ENCODE measurements at places on chromosomes 1 and 21. TPM values are rescaled to one million over a fixed set of nuclear protein-coding genes. Genes with fewer than 3 reads are reported as not detected.
A peak's percentile ranks its signal among the peaks of the same experiment; 100 is the strongest.

NBPF4 gene
- not detected for total RNA-seq

PADI2 gene
- total RNA-seq: 14.2 TPM

DNA sequence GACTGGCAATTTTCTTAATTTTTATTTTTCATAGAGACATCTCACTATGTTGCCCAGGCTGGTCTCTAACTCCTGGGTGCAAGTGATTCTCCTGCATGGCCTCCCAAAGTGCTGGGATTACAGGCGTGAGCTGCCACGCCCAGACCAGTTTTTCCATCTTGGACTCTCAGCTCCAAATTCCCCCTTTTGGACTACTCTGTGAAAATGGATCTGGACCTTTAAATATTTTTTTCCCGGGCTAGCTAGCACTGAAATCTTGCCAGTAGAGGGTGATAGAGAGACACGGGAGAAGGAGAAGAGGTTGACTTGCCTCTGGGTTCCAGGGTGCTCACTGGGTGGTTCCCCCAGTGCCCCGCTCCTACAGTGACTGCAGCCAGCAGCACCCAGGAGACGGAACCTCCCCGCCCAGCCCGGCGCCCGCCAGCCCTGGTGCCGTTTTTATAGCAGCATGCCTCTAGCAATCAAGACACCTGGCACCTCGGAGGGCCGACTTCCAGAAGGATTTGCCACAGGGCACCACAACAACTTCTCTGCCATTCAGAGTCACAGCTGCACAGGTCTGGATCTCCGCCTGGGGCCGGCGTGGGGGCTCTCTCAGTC, 34.7 kb upstream of the SCCPDH start:
- DNase-seq: peak; percentile 71

GRCh38 chr21:45864436-45864835, 117.1 kb upstream of the COL6A1 start:
- DNase-seq: no peak

GRCh38 chr1:8407652-8408051, 89.7 kb downstream of the SLC45A1 start:
- no peak for DNase-seq

DNA sequence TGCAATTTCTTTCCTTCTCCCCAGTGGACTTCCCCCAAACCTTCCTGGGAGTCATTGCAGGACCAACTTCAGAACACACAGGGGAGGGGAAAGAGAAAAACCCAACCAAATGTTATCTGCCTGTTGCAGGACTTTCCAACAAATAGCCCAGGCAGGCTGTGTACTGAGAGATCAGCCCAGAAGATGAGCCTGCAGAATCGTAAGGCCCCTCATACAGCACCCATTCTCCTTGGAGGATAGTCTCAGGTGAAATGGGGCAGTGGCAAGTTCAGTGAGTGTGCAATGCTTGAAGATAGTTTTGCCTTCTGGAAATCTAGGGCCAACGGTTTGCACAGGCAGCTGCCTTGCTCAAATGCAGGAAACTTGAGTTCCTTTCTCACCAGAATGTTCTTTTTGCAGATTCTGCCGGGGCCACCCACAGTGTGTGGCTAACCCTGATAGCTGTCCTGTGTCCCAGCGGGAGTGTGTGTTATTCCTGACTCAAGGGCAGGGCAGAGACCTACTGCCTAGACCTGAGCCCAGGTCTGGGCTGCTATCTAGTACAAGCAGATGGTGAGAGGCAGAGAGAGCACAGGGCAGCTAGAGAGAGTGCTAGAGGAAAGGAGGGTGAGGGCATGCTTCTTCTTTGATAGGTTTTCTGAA, 48.8 kb downstream of the GADD45A start:
- DNase-seq: no peak

DNA sequence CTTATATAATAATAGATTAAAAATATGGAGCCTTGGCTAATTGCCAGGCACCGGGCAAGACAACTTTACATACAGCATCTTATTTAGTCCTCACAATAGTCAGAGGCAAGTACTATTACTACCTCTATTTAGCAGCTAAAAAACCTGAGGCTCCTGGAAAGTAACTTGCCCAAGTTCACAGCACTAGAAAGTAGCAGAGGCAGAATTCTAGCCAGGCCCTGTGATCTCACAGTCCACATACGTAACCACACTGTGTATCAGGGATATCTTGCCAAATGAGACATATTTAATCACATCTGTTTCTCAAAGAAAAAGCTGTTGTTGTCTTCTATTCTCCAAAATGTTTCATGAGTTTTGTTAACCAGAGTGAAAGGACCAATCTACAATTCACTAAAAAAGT, 378.5 kb downstream of the PLPP3 start:
- DNase-seq: no peak

DNA sequence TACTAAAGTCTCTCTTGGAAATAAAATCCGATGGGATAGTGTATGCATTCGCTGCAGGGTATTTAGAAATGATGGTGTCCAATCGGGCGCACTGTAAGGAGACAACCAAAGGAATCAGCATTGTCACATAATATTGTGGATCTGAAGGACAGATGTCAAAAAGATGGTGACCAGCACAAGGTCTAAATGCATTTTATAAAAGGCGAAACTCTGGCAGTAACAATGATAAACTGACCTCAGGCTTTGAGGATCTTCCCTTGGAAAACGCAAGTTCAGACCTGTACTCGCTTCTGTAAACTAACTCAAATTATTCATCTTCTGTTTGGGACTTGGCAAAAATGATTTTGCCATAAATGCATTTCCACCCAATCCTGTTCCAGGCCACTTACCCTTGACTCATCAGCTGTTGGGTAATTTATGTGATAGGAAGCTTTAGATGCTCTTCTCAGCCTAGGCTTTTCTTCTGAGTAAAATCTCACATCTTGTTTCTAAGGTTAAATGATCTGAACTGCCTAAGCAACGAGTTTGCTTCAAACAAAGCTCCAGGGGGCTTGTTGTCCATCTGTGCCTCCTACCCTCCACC, 33.8 kb downstream of the STPG1 start:
- DNase-seq: no peak

Measured in B cell (primary cell).